NCI-H1694 (cell line): ENCODE measurements at places on chromosomes 7 and 10.

DNA sequence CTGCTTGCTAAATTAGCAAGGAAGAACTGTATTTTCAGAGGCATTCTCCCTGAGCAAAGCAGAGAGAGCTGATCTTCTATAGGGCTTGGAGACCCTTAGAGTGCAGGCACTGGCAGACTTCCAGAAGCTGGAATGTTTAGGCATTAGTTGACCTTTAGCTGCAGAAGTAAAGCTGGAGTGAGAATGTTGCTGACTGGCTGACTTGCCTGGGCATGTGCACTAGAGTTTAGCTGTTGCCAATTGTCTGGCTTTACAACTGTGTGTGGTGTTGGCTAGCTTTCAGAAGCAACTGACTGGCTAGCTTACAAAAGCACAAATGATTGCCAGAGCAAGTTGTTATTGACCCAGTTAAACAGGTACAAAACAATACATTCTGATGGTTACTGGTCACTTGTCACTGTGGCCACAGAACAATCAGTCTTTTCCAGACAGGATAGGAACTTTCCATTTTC lies 25.1 kb downstream of the FAM13C start:
- peak; percentile 64 for DNase-seq

DNA sequence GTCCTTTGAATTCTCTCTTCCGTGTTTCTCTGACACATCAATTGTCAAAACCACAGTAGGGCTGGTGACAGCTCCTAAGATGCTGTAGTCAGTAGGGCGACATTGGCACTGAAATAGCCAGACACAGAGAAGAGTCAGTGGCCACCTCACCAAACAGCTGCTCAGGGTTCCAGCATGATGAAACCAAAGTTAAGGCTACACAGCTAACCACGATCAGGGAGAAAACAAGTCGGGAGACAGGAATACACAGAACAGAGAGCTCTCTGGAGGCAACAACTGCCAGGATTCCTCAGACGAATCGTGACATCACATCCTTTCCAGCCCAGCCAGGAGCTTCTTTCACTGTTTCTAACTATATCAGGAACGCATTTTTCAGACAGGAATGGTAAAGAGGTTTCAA lies 922.2 kb downstream of the SORCS1 start:
- no peak for DNase-seq

DNA sequence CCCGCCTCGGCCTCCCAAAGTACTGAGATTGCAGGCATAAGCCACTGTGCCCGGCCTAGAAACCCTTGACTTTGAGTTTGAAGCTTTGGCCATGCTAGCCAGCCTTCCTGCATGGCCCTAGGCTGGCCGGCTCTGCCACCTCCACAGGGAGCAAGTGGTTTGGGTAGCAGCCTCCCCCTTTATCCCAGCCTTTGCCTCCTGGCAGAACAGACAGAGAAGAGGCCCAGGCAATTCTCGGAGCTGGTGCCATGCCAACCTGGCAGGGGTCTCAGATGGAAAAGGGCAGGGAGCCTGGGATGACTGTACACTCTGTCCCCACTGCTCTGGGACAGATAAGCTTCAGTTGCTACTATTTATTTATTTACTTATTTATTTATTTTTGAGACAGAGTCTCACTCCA lies 39.4 kb downstream of the SRRM3 start:
- no peak for DNase-seq

DNA sequence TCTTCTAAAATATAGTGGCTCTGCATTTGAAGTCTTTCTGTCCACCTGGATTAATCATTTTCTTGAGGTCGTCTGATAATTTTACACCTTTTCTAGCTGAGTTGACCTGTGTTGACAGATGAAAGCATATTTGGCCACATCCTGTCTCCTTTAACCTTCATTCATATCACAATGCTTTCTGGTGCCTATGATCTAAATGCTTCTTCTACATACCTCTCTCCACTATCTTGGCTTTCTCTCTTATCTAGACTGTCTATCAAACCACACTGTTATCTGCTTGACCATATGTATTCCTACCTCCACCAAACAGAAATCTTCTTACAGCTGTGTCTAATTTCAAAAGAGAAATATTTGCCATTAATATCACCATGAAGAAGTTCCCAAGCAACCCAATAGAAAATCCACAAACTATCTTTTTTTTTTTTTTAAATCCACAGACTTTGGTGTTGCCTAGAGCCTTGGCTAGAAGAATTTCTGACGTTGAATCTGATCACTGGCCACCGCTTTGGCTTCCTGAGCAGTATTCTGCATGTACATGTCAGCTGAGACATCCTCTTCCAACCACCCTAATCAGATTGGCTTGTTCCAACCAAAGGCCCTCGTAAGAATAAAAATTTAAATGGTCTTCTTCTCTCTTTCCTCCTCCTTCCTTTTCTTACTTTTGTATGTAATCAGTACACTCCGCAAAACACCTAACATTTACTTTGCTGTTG lies 66.3 kb upstream of the SP4 start:
- DNase-seq = no peak

DNA sequence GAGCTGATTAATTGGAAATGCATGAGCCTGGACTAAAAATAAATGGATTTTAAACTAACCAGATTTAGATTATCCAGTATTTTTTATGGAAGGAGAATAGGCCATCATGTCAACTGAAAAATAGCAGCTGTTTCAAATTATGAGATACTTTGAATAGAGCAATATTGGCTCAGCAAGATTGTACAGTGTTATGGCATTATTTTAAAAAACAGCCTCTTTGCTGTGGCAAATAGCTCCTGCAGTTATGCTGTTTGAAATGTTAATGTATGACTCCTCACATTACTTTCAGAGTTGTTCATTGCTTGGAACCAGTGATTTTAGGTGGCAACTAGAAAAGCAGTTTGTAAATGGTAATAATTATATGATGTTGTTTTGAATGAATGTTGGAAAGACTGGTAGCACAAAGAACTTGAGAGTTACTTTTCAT lies 244.5 kb downstream of the KIAA1217 start:
- DNase-seq = no peak

DNA sequence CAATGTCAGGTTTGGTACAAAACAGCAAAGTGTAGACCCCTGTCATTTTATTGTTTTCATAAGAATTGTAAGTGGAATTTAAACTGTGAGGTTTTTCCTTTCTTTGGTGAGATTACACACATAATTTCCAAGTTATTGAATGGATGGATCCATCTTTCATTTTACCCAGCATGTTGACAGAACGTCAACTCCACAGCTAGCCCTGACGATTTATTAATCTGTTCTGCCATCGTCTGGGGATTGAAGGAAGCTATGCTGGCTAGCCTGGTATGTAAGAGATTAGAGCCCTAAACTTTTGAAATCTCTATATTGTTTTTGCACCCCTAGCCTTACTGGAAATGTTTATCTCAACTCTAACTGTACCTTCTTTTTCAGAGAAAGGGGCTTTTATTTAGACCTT lies 8.6 kb downstream of the WNT16 start:
- peak; percentile 61 for DNase-seq

- no peak for DNase-seq
Measured at GRCh38 chr10:101967713-101968112, 88.3 kb downstream of the ARMH3 start.

- no peak for DNase-seq
Measured at GRCh38 chr7:41491308-41491707, 211.6 kb downstream of the INHBA start.

GRCh38 chr7:101814991-101815825 lies 2.2 kb upstream of the CUX1 start:
- DNase-seq = no peak
